ENCODE measurements at places on chromosomes 5 and 9.

DNA sequence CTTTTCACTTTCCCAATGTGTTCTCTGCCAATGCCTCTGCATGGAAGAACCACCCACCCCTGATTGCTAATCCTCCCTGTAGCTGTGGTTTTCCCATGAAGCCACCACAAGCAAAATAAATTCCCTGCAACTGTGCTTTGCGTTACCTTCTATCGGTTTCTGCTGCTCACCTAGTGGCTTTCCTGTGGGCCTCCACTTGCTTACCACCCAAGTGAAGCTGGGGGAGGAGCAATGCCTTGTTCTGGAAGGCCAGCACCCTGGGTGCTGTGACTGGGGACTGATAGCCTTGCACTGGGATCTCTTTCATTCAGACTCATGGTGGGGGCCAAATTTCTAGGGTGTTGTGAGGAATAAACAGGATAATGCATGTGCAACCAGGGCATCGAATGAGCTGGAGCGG is 56.3 kb upstream of the GDNF start:
- no peak for DNase-seq

DNA sequence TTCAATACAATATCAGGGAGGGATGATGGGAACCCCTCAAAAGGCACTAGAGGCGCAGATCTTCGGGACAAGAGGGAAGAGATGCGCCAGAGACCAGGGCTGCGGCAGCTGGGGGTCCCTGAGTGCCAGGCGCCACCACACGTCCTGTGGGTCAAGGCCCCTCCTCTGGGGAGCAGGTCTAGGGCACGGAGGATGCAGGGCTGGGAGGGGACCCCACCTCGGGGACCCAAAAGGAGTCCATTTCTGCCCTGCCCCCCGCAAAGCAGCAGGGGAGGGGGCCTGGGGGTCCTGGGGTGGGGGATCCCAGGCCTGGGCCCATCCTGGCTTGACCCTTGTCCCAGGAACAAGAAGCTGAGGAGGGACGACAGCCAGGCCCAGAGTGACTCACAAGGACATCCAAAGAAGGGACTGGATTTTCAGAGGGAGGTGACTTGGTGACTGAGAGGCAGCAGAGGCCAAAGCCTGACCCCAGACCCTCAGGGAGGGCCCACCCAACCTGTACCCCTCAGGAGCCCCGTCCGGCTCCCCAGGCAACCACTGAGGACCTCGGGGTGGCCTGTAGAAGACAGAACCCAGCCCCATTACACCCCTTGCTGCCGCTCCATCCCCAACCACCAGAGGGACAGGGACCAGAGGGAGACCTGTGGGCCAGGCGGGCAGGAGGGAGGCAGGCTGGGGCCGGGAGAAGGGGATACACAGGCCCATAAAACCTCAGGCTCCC is 54.2 kb downstream of the LRSAM1 start:
- DNase-seq = peak; percentile 48

DNA sequence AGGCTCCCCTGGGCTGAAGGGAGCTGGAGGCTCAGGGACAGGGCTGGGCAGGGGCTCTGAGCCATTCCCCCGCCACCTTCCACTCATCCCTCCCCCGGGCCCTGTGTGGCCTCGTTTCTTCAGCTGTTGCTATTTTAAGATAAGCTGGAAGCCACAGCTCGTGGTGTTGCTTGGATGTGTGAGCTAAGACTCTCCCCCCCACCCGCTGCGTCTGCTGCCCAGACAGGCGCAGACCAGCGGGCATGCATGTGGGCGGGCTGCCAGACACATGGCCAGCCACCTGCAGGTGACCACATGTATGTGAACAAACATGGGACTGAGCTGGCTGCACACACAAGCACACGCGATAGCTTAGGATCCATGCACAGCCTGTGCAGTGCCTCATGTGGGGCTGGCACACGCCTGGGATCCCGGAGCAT is 8.7 kb downstream of the SNCB start:
- DNase-seq = no peak

DNA sequence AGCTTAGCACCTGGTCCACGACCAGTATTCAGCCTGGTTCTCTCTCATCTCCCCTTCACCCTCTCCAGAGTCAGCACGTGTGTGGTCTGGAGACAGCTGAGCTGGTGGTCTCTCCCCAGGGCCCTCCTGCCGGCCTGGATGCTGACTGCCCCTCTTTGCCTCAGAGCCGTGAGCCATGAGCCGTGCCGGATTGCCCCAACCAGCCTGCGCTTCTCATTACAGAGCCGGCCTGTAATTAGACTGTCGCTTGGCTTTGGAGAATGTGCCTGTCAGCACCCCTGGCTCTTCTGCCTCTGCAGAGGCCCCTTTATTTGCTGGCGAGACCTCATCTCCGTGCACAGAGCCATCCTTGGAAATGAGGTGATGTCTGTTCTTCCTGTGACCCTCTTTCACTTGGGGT is 118.7 kb upstream of the BOD1 start:
- no peak for DNase-seq

- DNase-seq = no peak
Measured at GRCh38 chr9:135583688-135584011, 22.1 kb downstream of the PAEP start.

DNA sequence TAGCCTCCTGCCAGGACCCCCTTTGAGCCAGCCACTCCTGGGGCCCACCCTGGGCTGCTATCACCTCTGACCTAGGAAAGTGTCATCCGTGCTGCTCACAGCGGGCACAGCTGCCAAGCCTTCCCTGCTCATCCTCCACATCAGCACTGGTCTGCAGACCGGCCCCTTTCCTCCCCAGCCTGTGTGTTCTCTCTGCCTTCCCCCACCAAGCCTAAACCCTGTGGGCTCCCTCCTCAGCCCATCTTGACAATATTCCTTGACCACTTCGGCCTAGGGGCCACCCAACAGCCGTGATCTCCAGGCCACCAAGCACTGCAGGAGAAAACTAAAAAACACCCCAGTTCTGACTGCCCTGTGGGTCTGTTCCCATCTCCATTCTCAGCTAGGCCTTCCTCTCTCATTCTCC is 135.1 kb downstream of the DAB2IP start:
- DNase-seq = no peak

GRCh38 chr5:170444969-170445505 is 55.9 kb upstream of the KCNMB1 start:
- no peak for DNase-seq

- DNase-seq = no peak
Measured at GRCh38 chr9:114310471-114311450, 12.1 kb upstream of the ORM1 start.

DNA sequence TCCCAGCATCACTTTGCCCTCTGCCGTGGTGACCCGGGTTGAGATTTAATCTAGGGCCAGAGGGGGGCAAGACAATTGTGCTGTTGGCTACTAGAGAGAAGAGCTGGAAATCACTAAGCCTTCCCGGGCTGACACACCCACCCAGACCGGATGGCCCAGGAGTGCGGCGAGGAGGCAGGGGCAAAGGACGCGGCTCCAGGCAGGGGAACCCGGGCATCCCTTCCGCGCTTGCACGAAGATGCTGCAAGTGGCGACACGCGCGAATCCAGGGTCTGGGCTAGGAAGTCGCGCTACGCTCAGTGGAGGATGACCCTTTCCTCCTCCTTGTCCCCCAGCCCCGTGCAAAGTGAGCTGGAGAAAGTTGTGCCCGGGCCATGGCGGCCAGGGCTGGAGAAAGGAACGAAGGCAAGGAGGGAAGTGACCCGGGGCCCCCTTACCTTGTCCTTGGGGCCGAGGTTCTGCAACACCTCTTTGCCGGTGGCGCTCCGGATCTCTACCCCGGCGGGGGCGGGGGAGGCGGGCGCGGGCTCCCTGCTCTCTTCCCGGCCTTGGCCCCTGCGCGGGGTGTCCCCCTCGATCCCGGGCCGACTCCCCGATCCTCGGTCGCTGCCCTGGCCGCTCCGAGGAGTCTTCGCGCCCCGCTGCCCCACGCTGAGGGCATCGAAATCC is 693 bp downstream of the DPYSL3 start:
- DNase-seq = peak; percentile 33

DNA sequence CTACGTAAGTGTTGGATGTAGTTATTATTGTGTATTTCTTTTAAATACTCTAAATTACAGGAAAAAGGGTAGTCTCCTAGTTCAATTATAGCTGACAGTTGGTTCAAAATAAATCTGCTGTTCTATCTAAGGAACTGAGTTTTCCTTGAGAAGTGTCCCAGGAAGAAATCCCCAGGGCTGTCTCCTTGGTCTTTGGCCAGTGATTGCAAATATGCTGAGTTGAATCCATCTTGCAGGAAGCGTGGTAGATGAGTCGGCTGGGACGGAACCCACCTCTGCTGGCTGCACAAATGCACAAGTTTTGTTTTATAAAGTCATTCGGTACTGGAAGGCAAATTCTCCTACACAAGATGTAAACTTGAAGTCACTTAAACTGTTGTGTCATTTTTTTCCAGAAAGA is 30.2 kb upstream of the HOMER1 start:
- no peak for DNase-seq

DNA sequence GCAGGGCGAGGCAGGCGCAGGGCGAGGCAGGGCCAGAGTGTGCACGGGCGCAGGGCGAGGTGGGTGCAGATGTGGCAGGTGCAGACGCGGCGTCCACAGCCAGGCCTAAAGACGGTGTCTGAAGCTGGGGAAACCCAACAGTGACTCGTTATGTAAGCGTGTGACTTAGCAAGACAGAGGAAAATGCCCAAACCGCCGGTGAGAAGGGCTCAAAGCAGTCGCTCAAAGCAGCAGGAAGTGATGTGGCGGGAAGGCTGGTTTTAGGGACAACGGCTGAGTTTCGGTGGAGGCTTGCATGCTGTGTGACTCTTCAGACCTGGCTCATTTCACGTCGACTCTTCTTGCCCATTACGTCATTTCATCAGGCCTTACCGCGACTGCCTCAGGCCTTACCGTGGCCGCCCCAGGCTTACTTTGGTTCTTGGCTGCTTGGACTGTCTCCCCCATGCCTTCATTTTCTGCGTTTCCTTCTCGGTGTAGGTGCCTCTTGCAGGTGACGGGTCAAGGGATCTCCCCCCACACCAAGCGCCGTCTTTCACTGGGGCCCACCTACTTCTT is 50.5 kb upstream of the EXOC3 start:
- peak; percentile 16 for DNase-seq

- no peak for DNase-seq
Measured at GRCh38 chr9:6080154-6080716, 64.8 kb upstream of the RANBP6 start.

- DNase-seq = no peak
Measured at GRCh38 chr9:114171500-114171899, 16.2 kb downstream of the COL27A1 start.

- no peak for DNase-seq
Measured at GRCh38 chr5:157801-158200, 33.5 kb upstream of the LRRC14B start.

GRCh38 chr5:56638768-56639238 is 176.5 kb upstream of the MAP3K1 start:
- no peak for DNase-seq

DNA sequence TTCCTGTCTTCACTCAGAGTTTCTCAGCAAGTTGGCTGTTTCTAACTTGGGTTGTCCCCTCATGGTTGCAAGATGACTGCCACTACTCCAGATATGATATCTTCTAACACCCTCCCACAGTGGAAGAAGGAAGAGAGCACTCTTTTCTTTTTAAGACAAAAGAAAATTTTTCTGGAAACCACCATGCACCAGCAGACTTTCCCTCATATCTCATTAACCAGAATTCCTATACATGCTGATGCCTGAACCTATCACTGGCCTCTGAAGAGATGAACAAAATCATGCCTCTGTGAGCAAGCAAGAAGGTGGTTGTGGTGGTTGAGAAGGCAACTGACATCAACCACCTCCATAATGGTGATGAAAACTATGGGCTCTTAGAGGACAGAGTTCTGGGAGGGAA is 56.8 kb downstream of the FEM1C start:
- DNase-seq = no peak

DNA sequence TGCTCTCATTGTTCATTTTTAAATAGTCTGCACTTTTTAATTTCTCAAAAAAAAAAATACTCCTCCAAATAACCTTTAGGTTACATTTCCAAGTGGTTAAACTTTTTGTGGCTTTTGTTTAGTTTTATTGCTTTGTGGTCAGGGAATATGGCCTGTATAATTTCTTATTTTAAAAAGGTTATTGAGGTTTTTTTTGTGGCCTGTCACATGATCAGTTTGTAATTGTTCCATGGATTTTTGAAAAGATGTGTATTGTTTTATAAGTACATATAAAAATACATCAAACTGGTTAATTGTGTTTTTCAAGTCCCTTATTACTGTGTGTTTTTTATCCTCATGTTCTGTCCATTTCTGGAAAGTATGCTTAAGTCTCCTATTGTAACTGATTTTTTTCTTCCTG is 64.0 kb downstream of the ZNF618 start:
- no peak for DNase-seq

All from SW 1271 (cell line).